ENCODE measurements at places on chromosomes 7 and 10.
A peak's percentile ranks its signal among the peaks of the same experiment; 100 is the strongest.

GRCh38 chr10:110650265-110650668, 6.1 kb downstream of the RBM20 start:
- DNase-seq, result no peak

DNA sequence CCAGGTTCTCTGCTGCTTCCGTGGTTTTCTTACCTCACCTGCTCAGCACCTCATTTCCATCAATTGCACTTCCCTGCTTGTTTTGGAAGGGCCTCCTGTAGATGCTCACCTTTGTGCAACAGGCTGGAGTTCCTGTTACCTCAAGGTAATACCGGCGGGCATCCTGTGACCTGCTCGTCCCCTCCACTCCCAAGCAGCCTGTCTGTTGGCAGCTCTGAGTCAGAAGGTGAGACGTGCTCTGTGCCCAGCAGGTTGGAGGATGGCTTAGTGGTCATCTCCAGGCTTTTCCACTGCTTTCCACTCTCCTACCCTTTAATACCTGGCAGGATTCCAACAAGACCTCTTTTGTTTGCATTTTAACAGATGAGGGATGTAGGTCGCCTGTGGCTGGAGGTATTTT, 86.0 kb downstream of the CAMK1D start:
- DNase-seq, result no peak

DNA sequence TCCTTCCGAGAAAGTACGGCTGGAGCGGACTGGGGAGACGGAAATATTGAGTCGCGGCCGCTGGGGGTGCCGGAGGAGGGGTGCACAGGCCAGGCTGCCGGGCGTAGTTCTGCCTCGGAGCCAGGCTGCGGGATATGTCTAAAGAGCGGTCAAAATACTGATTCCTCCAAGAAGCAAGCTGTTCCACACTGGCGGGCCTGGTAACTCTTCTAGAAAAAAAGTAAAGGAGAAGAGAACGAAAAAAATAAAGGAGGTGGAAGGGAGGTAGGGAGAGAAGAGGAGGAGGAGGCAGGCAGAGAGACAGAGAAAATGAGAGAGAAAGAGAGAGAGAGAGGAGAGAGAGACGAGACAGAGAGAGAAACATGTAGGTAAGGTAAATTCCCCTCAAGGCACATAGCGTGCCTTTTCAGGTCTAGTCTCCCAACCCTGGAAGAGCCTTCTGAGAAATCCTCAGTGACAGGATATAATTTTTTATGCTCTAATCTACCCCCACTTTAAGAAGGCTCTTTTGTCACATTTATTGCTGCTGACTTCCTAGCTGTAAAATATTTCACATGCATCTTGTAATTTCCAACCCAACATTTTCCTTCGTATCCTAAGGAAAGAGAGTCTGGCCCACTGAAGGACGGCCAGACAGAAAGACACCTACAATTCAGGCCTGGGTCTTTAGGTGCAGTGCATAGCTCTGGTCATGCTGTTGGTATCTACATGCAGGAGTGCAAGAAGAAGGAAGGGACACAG, 5.7 kb downstream of the DLX5 start:
- DNase-seq, result no peak

- no peak for DNase-seq
Observed at GRCh38 chr7:139396323-139396951, 36.7 kb downstream of the LUC7L2 start.

DNA sequence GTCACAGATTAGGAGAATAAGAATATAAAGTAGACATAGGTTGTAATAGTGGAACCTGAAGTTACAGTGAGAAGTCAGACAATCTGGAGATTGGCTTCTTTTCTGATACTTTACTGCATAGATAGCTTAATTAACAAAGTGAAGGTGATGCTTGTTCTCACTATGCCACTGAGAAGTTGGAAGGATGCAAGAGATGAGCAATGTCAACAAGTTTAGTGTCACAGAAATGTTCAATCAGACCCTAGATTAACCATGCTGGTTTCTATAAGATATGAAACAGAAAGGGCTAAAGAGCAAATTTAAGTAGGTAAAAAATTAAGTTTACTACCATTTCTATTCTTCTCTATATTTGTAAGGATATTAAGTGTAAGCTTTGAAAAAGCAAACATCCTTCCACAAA, 838.6 kb upstream of the SORCS1 start:
- no peak for DNase-seq

GRCh38 chr7:76318488-76319353, 16.2 kb downstream of the HSPB1 start:
- DNase-seq, result peak; percentile 60

DNA sequence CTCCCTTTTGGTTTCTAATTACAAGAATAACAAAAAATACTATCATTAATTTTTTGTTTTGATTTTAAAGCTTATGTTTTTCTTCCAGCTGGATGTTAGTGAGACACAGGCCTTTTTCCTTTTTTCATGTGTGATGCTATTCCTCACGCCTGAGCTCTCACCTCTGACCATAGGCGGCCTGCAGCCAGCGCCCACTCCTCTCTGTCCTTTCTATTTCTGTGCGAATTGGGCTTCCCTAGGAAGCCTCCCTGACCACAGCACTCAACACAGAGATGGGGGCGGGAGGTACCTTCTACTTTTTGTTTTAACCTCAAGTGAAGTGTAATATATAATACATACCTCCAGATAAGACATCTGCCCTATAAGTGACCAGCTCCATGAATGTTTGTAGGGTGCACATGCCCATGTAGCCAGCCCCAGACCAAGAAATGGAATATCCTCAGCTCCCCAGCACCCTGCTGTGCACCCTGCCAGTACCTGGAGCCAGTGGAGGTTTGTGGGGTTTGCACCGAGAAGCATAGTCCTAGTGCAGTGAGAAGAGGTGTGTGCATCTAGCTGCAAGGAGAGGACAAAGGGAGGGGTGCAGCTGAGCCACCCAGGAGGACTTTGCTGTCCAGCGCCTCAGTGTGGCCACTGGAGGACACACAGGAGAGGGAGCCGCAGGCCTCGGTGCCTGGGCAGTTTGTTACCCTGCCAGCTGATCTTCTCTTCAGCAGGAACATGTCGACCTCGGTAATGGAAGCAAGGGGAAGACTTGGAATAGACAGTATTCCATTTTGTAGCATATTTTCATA, 38.5 kb downstream of the BNIP3 start:
- DNase-seq, result peak; percentile 14

DNA sequence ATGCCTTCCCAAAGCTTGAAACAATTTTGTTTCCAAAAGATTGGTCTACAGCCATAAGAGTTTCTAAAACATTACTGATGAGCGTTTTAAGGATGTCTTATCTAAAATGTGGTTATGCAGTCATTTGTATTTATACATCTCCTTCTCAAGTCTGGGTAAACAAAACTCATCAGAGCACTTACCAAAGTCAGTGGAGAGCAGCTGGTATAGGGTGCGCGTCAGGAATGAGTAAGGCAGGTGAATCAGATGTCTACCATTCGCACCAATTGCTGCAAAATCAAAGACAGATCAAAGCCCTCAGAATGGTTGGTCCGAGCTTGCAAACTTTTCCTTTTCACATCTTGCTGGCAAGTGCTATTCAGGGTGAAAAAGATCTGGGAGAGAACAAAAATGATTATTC, 65.6 kb upstream of the FAM171A1 start:
- DNase-seq, result no peak

GRCh38 chr10:67668448-67668847, 27.5 kb downstream of the CTNNA3 start:
- no peak for DNase-seq

DNA sequence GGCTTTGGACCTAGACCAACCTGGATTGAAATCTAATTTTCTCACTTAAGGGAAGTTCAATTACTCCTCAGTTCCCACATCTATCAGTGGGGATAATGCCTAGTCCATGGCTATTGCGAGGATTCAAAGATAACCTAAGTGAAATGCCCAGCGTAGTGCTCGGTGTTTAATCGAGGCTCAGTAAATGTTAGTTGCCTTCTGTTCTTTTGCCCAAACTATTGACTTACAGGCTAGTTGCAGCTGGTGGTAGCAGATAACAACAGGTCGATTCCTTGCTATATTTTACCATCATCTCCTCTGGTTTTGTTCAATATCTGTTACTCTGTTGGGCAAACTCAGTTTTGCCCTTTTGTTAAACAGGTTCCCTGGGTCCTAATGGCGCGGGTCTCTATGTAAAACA, 22.8 kb downstream of the DNAH11 start:
- DNase-seq, result no peak

DNA sequence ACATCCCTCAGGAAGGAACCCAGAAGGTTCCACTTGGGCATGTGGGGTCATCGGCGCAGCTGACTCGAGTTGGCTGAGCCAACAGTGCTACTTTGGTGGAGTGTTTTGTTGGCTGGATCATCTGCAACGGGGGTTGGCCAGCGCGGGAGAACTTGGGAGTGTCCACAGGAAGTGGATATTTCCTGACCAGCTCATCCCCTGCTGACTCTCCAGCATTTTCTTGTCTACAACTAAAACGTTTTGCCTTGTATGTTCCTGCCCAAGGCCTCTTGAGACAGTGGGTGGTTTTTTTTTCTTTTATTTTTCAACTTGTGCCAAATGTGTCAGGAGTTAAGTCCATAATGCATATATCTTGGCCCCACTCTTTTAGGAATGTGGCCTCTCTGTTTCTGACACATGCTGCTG, 208.6 kb downstream of the ZNF365 start:
- no peak for DNase-seq

GRCh38 chr10:60149003-60149402, 240.7 kb downstream of the ANK3 start:
- DNase-seq, result no peak

DNA sequence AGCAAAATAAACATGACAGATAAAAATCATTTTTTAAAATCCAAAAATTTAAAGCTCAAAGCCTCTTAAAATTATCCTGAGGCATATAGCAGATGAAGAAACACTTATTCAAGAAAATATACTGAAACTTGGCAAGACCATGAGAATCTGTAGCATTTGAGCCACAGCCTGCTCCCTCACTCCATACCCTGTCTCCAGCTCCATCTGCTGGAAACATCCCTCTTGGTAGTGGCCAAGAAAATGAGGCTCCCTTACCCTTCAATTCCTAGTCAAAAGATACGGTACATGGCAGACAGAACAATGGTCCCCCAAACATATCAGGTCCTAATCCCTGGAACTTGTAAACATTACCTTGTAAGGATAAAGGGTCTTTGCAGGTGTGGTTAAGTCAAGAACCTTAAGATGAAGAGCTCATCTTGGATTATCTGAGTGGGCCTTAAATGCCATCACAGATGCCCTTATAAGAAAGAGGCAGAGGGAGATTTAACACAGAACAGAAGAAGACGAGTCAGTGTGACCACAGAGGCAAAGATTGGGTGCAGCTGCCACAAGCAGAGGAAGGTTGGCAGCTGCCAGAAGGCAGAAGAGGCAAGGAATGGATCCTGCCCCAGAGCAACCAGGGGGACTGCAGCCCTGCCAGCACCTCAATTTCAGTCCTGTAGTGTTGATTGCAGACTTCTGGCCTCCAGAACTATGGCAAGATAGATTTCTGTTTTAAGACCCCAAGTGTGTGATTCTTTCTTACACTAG, 149.4 kb downstream of the ZNF248 start:
- no peak for DNase-seq

DNA sequence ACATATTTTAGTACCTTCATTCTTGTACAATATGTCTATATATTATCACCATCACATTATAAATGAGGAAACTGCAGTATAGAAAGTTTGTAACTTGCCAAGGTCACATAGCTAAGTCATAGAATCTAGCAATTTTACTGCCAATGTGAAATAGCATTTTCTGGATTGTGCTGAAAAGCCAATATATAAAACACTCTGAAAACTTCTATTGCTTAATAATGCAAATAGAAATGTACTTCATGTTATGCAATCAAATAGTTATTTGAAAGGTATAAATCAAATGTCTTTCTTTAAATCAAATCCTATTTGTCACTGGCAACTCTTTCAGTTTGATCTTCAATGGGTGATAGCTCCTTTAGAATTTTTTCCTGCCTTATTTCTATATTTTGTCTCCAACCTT, 129.5 kb downstream of the TMEM26 start:
- DNase-seq, result no peak

GRCh38 chr7:55591282-55591931, 19.1 kb upstream of the VOPP1 start:
- DNase-seq, result no peak

DNA sequence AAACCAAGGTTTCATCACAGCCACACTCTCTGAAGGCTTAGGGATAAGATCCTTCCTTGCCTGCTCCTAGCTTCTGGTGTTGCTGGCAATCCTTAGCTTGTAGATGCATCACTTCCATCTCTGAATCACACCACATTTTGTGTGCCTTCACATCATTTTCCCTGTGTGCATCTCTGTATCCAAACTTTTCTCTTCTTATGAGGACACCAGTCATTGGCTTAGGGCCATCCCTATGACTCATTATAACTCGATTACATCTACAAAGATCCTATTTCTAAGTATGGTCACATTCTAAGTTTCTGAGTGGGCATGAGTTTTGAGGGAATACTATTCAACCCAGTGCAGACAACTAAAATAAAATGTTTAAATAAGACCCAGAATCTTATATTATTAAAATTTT, 121.7 kb downstream of the C7orf25 start:
- DNase-seq, result no peak
